Activated T-helper 1 cell treated with anti-CD3 and anti-CD28 coated beads, Interleukin-12 subunit alpha, Interleukin-12 subunit beta, Interleukin-2, Interleukin-4 antibody, amounts not matched to agents 30 ng/mL and 10 ng/mL and 1 ng/mL, durations not matched to agents 14 hours and 24 hours and 36 hours (primary cell): ENCODE measurements at places on chromosomes 1 and 21.

GRCh38 chr1:221761354-221762002 lies 19.6 kb upstream of the DUSP10 start:
- H3K27ac ChIP-seq: no peak overlapping the region
- H3K27me3 ChIP-seq: no peaks in the 10 kb centered on the region
- peaks cover 3% of the 10 kb centered on the region for H3K36me3 ChIP-seq
- H3K4me3 ChIP-seq: no peak overlapping the region
- no peak for DNase-seq
- H3K4me1 ChIP-seq: peaks cover 57% of the 10 kb centered on the region

DNA sequence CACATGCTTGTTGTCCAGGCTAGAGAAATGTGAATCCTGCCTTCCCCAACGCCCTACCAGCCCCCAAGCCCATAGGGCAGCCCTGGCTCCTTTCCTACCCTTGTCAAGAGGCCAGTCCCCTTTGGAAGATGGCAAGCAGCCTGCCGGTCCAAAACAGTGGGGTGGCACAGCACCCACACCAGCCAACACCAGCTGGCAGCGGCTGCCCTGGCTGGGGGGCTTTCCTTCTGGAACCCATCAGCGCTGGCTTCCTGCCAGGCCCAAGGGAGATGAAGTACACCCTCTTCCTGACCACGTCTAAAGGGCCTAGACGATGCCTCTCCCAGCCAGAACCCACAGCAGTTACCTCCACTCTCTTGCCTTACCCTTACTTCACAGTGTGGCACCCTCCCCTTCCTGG lies 24.2 kb downstream of the KCNN3 start:
- peaks cover 10% of the 10 kb centered on the region for H3K27me3 ChIP-seq
- H3K27ac ChIP-seq: no peak overlapping the region
- H3K36me3 ChIP-seq: no peaks in the 10 kb centered on the region
- no peak overlapping the region for H3K4me3 ChIP-seq
- peaks cover 18% of the 10 kb centered on the region for H3K4me1 ChIP-seq

DNA sequence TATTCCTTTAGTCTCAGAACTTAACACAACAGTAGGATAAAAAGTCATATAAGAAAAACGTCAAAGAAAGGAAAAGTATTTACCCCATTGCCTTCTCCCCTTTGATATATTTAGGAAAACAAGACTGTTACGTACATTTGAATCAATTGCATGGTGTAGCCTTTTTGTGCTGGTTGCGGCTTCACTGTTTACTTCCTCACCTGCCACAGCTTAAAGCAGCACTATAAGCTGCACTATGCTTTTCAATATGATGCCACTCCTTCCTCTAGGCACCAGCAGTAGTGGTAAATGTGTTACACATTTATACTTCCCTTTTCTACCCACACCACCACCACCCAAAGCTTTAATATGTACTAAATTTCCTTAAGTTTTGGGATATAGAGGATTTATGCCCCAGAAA lies 111.1 kb downstream of the ATP1B1 start:
- no peaks in the 10 kb centered on the region for H3K27me3 ChIP-seq
- no peaks in the 10 kb centered on the region for H3K36me3 ChIP-seq
- H3K27ac ChIP-seq: no peak overlapping the region
- no peak for DNase-seq
- H3K4me3 ChIP-seq: no peak overlapping the region

DNA sequence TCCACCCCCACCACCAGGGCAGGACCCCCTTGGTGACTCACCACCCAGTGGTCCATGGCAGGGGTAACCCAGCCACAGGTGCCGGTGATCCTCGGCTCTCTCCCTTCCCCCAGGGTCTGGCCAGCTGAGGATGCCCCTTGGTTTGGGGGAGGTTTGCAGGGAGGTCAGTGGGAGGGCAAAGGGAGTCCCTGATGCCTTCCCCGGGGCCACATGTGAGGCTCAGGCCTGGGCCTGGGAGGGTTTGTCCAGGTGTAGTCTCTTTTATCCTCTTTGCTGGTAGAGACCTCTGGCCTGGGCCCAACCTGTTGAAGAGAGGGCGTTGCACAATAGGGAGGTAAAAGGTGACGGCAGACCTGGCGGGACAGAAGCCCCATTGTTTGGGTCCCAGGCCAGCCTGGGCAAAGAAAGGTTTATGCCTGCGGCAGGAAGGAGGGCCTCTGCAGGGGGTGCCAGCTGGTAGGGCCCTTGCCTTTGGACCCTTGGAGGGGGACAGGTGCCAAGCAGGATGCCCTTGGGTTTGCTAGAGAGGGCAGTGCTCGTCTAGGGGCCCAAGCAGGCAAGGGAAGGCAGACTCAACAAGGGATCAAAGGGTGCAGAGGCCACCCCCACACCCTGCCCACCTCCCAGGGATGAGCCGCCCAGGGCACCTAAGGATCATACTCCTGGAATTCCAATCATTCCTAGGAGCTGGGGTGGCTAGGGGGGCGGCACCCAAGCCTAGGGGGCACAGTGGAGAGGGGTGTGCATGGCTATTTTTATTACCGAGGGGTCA lies 760 bp upstream of the TINAGL1 start:
- H3K27ac ChIP-seq: no peak overlapping the region
- H3K36me3 ChIP-seq: no peaks in the 10 kb centered on the region
- no peaks in the 10 kb centered on the region for H3K4me1 ChIP-seq
- no peak overlapping the region for H3K4me3 ChIP-seq

DNA sequence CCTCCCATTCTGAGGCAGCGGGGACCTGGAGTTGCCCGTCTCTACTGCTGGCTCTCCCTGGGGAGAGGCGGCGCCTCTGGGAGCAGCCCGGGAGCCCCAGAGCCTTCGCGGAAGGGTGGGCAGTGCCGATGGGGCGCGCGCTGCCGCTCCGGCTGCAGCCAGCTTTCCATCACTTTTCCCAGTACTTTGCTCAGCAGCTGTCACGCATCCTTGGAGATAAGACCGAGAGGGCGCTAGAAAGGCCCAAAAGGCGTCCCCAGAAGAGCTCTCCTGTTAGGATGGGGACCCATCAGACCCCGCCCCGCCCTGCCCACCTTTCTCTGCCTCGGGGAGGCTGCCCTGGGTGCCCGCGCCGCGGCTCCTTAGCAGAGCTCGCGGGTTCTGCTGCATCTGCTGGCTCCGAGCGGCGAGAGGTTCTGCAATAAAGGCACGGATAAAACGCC lies 534 bp downstream of the KCNH1 start:
- peak overlapping the region; percentile 50 for H3K4me3 ChIP-seq
- H3K4me1 ChIP-seq: no peaks in the 10 kb centered on the region
- DNase-seq: no peak
- H3K27ac ChIP-seq: no peak overlapping the region
- no peaks in the 10 kb centered on the region for H3K36me3 ChIP-seq
